ENCODE measurements at places on chromosomes 2 and 18. TPM values are rescaled to one million over a fixed set of nuclear protein-coding genes. Genes with fewer than 3 reads are reported as not detected.

The SATB2 gene
- polyA plus RNA-seq = not detected

The NT5C1B gene
- polyA plus RNA-seq = not detected

- DNase-seq = no peak
Observed at GRCh38 chr2:51620796-51621195, 588.9 kb upstream of the NRXN1 start.

DNA sequence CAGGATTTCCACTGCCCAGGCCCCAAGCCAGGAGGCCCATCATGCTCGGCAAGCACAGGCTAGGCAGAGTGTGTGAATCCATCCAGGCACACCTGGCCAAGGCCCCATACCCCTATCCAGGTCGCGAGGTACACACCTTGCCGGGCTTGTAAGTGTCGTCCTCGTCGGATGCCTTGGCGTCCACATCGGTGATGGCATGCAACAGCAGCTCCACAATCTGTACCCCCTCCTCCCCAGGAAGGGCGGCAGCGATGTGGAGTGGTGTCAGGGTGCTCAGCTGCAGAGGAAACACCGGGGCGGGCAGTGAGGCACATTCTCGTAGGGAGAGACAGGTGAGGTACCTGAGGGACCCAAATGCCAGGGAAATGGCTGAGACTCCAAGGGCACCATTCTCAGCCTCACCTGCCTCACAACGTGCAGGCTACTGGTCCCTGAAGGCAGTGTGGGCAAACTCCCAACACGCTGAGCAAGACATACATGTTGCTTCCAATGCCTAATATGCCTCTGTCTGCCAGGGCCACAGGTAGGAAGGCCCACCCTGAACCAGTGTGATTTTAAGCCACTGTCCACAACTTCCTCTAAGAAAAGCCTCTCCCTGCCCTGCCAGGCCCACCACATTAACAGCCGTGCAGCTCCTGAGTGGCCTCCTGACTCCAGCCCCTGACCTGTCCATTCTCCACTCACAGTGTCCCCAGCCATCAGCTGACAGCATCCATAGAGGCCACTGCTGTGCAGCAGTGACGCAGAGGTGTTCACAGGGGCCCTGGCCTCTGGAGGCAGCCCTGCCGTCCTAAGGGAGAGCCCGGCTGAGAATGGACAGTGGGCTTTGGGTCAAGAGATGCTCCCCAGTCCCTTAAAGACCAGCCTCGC lies 44.9 kb downstream of the ANKMY1 start:
- DNase-seq = no peak

DNA sequence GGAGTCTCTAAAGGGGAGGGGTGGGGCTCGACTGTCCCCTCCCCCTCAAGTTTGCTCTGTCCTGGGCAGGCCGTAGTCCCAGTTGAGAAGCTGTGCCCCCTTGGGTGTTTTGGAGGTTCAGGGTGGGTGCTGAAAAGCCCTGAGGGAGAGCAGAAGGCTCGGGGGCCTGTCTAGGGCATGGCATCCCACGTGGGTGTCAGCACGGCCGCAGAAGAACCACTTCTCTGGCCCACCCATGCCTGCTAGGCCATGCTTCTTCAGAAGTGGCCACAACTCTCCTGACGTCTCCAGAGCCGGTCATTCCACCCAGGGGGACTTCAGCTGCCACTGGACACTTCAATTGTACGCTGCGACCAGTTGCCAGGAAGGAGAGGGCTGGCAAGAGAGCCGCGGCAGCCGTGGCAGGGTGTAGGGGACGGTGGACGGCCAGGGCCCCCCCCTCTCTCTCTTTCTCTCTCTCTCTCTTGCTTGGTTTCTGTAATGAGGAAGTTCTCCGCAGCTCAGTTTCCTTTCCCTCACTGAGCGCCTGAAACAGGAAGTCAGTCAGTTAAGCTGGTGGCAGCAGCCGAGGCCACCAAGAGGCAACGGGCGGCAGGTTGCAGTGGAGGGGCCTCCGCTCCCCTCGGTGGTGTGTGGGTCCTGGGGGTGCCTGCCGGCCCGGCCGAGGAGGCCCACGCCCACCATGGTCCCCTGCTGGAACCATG lies at the start of gene INPP5D:
INPP5D (plus strand) TSS at position 546 of the 704 bp plus-strand sequence; CDS start at position 683, 137 bp downstream.
- peak; percentile 87 for DNase-seq

The VPS4B gene
- polyA plus RNA-seq = 63.5 TPM

The PDE6D gene
- polyA plus RNA-seq = 84.5 TPM

The TRIM54 gene
- 0.48 TPM for polyA plus RNA-seq

DNA sequence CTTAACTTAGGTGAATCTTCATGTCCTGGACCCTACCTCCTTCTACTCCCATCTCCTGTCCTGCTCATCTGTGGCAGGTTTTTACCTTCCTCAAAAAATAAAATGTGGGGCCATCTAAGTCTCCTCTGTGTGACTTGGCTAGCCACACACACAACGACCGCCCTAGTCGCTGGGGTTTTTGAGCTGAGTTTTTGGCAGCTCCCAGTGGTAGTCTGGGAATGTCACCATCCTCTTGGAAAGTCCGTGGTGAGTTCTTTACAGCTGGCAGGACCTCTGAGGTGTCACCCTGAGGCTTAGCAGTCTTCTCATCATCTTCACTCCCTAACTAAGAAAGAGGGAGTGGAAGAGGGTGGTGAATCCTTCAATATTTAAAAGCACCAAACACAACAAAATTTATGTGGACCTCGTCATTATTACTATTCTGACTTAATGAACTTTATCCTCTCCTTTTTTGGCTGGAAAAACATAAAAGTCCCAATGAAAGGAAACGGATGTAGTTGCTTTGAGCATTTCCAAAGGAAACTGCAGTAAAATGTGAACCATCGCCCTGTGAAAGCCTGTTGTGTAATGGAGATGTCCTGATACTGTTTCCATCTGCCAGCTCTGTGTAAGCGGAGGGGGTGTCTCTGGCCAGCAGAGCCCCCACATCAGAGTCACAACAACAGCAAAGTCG lies 78.6 kb downstream of the VAPA start:
- no peak for DNase-seq

DNA sequence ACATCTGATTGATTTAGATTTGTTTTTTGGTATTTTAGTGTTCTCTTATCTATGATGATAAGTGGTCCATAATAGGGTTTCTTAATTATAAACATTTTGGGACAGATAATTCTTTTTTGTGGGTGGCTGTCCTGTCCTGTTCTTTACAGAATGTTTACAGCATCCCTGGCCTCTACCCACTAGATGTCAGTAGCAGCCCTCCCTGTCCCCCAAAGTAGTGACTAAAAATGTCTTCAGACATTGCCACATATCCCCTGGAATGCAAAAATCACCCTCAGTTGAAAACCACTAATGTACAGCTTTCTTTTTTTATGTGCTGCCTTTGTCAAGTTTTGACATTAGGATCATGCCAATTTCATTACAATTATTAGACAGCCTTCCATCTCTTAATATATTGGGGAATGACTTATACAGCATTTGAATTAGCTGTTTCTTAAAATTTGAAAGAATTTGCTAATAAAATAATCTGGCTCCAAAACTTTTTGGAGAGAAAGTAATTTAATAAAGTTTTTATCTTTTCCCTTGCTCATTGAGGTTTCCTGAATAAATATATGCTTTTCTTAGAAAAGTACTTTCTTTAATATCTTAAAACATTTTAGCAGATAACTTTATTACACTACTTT lies 19.5 kb downstream of the WIPF1 start:
- DNase-seq = peak; percentile 71

The FARP2 gene
- 8.3 TPM for polyA plus RNA-seq

DNA sequence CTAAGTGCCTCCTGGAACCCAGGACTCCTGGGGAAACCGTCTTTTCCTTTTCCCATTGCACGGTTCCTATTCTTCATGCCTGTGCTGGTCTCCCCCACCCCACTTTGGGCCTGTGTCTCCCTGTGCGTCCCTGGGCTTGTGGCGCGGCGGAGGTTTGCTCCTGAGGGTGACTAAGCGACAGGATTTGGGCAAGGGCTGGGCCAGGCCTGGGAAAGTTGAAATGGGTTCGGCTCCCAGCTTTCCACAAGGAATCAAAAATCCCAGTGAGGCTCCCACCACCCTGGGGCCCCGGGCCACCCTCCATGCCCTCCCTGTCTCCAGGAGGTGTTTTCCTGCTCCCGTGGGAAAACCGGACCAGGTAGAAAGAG lies 197.6 kb downstream of the NDUFA10 start:
- no peak for DNase-seq

DNA sequence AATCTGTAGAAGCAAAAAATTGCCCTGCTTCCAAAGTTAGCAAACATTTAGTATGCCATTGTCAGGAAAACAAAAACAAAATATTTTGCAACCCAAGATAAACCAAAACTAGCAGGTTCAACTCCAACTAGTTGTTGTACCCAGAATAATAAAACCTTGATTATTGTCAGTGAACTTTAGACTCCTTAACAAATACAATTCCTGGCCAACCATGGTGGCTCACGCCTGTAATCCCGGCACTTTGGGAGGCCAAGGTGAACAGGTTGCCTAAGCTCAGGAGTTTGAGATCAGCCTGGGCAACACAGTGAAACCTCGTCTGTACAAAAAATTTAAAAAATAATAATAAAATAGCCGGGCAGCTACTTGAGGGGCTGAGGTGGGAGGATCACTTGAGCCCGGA lies 87.5 kb upstream of the MSH2 start:
- DNase-seq = no peak

DNA sequence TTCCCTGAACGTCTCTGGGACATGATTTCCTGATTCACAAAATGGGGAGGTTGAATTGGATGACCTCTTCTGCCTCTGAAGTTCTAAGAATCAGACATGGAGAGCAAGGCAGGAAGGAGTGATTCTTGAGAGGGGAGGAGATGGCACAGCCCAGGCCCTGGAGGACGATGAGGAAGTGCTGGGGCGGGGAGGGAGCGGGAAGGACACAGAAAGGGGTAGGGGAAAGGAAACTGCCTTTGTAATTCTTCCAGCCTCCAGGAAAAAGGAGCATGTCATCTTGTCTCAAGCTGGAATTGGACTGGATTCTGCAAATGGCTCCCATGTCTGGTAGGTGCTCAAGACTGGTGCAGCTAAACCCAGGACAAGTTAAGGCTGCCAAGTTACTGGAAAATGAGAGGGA lies 97.0 kb upstream of the NCK2 start:
- DNase-seq = no peak

GRCh38 chr2:101328474-101329007 lies 20.0 kb upstream of the RNF149 start:
- peak; percentile 35 for DNase-seq

The PROM2 gene
- not detected for polyA plus RNA-seq

GRCh38 chr2:217074576-217075255 lies 214.9 kb upstream of the TNP1 start:
- no peak for DNase-seq

The SIX3 gene
- not detected for polyA plus RNA-seq

The GKN2 gene
- not detected for polyA plus RNA-seq

The FMNL2 gene
- polyA plus RNA-seq = not detected

- DNase-seq = no peak
Observed at GRCh38 chr2:191478799-191479679, 198.9 kb upstream of the NABP1 start.

DNA sequence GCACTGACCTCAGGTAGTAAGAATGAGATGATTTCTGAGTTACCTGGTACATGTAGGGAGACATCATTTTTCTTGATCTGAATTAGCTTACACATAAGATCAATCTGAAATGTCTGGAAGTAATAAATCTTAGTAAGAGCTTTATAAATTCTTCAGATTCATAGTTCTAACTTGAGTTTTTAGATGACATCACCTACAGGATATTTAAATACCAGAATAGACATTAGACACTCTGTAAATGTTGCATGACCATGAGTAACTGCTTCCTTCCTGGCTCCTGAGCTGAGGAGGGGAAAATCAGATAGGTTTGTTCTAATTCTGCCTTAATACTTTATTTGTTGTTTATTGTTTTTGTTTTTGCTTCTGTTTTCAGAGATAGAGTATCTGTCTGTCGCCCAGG lies 181.8 kb downstream of the PHLPP1 start:
- DNase-seq = no peak

The CHRNA1 gene
- polyA plus RNA-seq = not detected

DNA sequence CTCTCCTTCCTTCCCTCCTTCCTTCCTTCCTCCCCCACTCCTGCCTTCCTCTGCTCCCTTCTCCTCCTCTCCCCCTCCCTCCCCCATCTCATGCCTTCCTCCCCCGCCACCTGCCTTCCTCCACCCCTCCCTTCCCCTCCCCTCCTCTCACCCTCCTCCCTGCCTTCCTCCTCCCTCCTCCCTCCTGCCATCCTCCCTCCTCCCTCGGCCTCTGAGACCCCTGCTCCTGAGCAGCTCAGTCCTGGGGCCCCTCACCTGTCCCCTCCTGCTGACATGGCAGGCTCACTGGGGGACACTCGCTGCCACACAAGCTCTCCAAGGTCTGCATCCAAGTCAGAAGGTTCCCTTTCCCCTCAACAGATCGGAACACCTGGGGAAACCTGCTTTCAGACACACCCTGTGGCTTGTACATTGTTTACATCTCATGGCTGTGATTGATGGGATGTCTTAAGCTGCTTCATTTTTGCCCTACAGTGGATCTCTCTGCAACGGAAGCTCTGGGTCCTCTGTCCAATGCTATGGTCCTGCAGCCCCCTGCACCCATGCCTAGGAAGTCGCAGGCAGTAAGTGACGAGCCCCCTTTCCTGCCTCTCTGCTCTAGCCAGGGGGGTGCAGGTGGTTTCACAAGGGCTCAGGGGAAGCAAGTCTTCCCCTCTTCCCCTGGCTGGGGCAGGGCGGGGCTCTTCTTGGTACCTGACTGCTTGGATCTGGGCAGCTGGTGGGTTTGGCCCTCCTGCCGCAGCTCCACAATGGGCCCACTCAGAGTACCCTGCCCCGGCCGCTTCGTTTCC lies 22.9 kb downstream of the ITGB1BP1 start:
- DNase-seq = no peak

DNA sequence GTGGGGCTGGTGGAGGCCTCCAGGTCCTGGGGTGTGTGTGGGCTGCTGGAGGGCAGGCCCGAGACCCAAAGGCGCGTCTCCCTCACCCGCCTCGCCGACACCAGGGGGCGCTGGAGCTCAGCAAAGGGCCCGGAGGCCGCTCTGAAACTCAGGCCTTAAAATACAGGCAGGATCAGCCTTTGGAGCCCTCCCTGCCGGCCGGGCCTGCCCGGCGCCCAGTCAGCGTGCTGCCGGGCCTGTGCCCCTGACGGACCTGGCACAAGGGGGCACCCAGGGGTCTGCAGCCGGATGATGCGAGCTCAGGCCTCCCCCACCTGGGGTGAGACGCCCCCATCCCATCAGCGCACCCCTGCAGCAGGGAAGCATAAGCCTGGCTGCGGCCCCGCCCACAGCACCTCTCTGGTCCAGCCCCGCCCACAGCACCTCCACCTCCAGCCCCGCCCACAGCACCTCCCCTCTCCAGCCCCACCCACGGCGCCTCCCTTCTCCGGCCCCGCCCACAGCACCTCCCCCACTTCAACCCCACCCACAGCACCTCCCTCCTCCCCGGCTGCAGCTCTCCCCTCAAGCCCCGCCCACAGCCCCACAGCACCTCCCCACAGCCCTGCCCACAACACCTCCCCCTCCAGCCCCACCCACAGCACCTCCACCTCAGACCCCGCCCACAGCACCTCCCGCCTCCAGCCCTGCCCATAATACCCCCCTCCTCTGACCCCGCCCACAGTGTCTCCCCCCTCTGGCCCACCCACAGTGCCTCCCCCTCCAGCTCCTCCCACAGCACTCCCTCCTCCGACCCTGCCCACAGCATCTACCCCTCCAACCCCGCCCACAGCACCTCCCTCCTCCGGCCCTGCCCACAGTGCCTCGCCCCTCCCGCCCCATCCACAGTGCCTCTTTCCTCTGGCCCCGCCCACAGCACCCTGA lies 92.8 kb upstream of the OTOS start:
- DNase-seq = peak; percentile 28

Measured in immature natural killer cell (primary cell).